ENCODE measurements at places on chromosomes 13 and 19.
A peak's percentile ranks its signal among the peaks of the same experiment; 100 is the strongest.

DNA sequence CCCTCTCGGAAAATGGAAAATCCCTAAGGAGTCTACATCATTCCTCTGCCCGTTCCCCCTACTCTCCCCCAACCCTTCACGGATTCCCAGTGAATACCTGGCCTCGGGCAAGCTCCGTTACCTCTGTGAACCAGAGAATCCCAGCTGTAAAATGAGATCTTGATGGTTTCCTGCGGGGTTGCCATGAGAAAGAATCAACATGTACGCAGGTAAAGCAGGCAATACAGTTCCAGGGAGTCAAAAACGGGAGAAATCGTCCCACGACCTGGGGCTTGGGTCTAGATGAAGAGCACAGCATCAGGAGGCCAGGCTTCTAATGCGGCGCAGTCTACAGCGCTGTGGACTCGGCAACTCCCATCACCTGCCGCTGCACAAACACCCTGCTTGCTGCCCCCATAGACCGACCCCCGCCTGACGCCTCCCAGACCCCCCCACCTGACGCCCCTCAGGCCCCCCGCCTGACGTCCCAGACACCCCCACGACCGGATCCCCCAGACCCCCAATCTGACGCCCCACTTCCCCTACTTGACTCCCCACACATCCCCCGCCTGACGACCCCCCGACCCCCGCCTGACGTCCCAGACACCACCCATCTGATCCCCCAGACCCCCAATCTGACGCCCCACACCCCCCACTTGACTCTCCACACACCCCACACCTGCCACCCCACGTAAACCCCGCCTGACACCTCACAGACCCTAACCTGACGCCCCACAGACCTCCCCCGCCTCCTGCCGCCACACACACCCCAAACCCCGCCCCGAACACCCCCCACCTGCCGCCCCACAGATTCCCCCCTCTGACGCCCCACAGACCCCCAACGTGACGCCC, 680 bp downstream of the LIG4 start:
- no peak for DNase-seq

- DNase-seq = no peak
These were observed 941 bp downstream of the MYPOP start for GRCh38 chr19:45901432-45901911.

DNA sequence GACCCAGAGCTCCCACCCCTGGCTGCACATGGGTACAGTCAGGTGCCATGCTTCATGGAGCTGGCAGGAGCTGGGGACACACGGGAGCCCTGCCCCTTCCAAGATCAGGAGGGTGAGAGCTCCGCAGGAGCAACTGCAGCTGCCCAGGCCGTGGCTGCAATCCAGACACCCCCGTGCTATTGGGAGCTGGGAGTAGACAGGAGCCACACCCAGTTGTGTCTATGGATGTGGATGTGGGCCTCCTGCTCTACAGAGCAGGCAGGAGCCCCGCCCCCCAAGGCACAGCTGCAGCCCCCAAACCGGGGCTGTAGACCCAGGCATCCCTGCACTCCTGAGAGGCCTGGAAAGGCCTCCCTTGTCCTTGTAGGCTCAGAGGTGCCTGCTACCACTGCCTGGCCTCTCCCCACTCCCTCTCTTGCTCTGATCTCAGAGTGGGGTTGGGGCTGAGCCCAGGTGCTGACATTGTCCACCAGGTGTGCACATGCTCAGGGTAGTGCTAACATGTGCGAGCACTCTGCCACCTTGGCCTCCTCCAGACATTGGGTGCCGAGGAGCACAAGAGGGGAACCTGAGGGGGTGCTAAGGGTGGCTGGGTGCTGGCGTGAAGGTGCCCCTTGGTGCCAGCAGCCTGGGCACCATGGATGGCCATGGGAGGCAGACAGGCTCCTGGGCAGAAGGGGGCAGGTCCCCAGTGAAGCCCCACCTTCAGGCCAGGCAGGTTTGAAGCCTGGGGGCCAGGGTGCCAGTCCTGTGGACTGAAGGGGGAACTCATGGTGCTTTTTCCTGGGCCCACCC, 8.0 kb upstream of the BAX start:
- DNase-seq = no peak

DNA sequence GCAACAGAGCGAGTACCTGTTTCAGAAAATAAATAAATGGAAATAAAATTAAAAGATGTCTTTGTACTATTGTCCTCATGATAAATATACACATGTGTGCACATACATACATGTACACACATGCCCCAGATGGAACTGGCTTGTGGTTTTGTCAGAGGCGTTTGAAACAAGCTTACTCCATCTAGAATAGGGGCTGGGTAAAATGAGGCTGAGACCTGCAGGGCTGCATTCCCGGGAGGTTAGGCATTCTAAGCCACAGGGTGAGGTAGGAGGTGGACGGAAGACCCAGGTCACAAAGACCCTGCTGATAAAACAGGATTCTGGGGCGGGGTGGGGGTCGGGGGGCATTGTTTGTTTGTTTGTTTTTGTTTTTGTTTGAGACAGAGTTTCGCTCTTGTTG, 8.1 kb upstream of the SIN3B start:
- DNase-seq = no peak

DNA sequence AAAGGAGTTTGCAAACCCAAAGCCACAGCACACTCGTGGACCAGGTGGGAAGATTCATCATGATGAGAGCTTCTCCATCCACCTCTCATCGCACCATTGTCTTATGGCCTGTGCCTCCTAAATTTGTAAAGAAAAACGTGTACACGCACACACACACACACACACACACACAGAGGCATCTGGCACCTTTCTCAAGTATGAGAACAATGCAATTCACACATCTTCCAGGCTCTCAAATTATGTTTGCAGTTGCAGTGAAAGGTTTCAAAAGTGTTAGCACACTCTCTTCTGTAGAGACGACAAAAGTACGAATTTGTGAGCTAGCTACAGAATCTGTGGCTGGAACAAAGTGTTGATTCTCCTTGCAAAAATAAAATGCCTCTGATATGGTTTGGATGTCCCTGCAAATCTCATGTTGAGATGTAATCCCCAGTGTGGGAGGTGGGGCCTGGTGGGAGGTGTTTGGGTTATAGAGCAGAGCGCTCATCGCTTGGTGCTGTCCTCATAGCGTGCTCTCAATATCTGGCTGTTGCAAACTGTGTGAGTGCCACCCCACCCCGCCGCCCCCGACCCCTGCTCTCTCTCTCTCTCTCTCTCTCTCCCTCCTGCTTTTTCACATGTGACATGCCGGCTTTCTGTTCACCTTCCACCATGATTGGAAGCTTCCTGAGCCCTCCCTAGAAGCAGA, 21.8 kb upstream of the RAB20 start:
- no peak for DNase-seq

GRCh38 chr13:27572234-27572901, 48.0 kb downstream of the LNX2 start:
- no peak for DNase-seq

- DNase-seq = peak; percentile 99
These were observed 75.1 kb downstream of the GNG7 start for GRCh38 chr19:2627319-2627829.

- no peak for DNase-seq
These were observed 12.6 kb upstream of the ERFL start for GRCh38 chr19:41940731-41941409.

DNA sequence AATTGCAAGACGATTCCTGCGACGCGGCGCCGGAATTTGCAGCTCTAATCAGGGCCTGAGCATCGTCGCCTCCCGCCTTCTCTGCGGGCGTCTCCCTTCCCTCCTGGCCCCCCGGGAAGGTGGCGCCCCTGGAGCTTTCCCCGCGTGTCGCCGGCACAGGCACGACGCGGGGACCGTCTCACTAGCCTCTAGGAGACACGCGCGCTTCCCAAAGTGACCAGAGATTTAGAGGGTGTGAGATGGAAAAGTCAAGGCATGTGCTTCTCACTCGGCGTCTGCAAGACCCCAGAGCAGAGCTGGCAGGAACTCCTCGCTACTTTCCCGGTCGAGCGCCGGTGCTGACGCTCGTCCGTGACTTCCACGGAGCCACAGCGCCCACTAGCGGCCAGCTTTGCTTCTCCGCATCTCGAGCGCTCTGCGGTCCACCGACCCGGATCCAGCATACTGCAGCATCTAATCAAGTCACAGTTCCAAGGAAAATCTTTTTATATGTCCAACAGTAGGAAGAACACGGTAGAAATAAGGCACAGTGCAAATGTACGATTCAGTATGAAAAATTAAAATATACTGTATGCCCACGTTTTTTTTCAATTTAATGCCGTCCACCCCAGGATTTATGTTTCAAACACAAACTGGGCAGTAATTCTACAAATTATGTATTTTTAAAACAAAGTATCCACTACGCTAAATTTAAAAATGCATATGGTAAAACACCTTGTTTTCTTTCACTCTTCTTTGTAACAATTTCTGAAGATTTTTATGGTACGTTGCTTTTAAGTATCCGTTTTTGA, 977 bp upstream of the EFNB2 start:
- DNase-seq = peak; percentile 84

- peak; percentile 57 for DNase-seq
These were observed 379.4 kb downstream of the KLF12 start for GRCh38 chr13:73754727-73755292.

DNA sequence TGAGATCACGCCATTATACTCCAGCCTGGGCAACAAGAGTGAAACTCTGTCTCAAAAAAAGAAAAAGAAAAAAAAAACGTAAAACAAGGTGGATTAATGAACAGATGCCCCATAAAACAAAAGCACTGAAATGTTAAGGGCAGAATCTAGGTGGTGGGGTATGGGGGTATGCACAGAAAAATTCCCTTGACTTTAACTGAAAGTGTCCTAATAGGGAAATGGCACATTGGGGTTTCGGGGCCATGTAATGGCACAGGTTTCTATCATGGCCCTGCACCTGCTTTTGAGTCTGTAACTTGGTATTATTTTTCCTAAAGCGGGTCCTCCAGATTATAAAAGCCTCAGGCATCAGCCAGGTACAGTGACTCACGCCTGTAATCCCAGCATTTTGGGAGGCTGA, 16.2 kb downstream of the NOP53 start:
- DNase-seq = no peak

- DNase-seq = no peak
These were observed 127.6 kb upstream of the GPC6 start for GRCh38 chr13:93098972-93099371.

- no peak for DNase-seq
These were observed 8.6 kb upstream of the RNF6 start for GRCh38 chr13:26230703-26231102.

GRCh38 chr13:99687723-99688397, 186.6 kb downstream of the TM9SF2 start:
- DNase-seq = peak; percentile 61

GRCh38 chr13:44274771-44275205, 98.8 kb upstream of the SERP2 start:
- no peak for DNase-seq

DNA sequence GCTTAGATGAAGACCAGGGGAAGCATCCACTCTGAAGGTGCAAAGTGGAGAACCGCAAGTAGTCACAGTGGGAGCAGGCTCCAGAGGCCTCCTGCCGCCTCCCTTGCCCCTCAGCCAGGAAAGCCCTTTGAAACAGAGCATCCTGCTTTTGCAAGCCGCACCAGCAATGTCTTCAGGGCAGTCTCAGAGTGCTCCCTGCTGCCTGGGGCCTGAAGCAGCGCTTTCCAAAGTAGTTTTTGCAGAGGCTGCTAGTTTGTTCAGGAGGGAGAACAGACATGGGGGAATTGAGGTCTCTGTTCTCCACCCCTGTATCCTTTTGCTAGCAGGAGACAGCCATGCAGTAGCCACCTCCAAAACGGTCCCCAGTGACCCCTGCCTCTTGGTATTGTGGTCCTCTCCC, 15.8 kb upstream of the POP4 start:
- no peak for DNase-seq

GRCh38 chr19:50580970-50581634, 12.9 kb upstream of the LRRC4B start:
- DNase-seq = peak; percentile 88

GRCh38 chr13:111462944-111463343, 142.5 kb downstream of the TEX29 start:
- no peak for DNase-seq

- DNase-seq = no peak
These were observed 16.9 kb downstream of the ERCC5 start for GRCh38 chr13:102862624-102863210.

- DNase-seq = no peak
These were observed 255.5 kb downstream of the KCTD12 start for GRCh38 chr13:76630629-76631230.

DNA sequence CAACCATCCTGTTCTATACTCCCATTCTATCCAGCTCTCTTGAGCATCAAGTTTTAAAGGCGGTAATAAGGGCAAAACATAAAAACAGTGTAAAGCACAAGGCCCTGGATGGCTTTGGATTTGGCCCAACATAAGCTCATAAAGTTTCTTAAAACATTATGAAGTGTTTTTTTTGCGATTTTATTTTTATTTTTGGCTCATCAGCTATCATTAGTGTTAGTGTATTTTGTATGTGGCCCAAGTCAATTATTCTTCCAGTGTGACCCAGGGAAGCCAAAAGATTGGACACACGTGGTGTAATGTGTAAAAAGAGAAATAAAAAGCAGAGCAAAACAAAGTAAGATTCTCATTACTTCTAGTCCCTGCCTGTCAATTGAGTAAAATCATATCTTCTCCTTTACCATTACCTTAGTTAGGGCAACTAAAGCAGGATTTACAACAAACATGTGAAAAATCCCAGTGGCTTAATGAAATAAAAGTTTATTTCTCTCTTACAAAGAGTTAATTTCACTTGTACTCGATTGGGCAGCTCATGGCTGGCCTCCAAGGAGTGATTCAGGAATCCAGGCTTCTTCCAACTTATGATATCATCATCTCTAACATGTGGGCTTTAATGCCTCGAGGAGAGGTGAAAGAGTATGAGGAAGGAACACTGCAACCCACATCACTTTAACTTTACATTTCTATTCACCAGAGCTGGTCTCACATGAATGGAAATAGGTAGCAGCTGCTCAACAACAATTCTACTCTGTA, 725.2 kb upstream of the SLITRK1 start:
- peak; percentile 51 for DNase-seq

GRCh38 chr13:111046590-111047141, 68.4 kb upstream of the ARHGEF7 start:
- no peak for DNase-seq

DNA sequence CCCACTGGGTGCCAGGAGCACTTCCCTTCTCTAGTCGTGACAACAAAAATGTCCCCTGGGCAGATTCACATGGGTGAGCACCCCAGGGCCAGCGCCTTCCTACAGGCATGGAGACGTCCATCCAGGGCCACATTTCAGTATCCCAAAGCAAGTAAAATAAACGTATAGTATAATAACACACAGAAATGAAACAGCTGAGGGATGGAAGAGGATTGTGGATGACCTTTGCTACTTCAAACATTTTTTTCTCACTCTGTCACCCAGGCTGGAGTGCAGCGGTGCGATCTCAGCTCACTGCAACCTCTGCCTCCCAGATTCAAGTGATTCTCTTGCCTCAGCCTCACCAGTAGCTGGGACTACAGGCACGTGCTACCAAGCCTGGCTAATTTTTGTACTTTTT, 28.2 kb downstream of the CILP2 start:
- DNase-seq = peak; percentile 33

GRCh38 chr13:36512771-36513170, 80.5 kb downstream of the CCNA1 start:
- DNase-seq = no peak
